ENCODE measurements at places on chromosomes 7 and 10. TPM values are rescaled to one million over a fixed set of nuclear protein-coding genes. Genes with fewer than 3 reads are reported as not detected.

The DNAJC12 gene
- 2.4 TPM for total RNA-seq

GRCh38 chr10:73763343-73763742, 18.5 kb upstream of the CHCHD1 start:
- H3K27me3 ChIP-seq, result no peaks in the 10 kb centered on the region
- no peak for DNase-seq
- H3K27ac ChIP-seq, result no peak overlapping the region
- no peaks in the 10 kb centered on the region for H3K4me1 ChIP-seq

The IFIT1B gene
- total RNA-seq, result not detected

The NRP1 gene
- 140 TPM for total RNA-seq

- no peak overlapping the region for H3K27ac ChIP-seq
- no peaks in the 10 kb centered on the region for H3K36me3 ChIP-seq
- H3K27me3 ChIP-seq, result peaks cover 5% of the 10 kb centered on the region
- no peak for DNase-seq
Measured at GRCh38 chr10:122822973-122823690, 22.5 kb downstream of the CUZD1 start.

The MPLKIP gene
- total RNA-seq, result 28.0 TPM

The PNLIPRP2 gene
- not detected for total RNA-seq

The NKX2-3 gene
- total RNA-seq, result not detected

DNA sequence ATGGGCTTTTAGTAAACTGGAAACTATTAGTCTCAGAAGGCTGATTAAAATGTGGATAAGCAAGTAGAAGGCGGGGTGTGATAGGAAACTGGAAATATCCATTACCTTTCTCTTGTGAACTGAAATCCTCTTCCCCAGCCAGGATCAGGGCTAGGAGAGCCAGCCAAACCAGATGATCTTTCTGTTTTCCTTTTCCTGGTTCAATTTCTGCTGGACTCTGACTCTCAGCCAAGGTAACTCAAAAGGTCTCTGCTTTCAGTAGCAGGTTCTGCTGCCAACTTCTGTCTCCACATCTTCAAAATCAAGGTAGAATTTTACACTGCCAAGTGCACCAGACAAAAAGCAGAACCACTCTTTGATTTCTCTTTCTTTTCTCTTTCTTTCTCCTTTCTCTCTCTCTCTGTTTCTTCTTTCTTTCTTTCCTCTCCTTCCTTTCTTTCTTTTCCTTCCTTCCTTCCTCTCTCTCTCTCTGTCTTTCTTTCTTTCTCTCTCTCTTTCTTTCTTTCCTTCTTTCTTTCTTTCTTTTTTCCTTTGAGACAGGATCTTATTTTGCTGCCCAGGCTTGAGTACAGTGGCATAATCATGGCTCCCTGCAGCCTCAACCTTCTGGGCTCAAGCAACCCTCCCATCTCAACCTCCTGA, 30.8 kb downstream of the OTUD1 start:
- H3K27me3 ChIP-seq, result no peaks in the 10 kb centered on the region
- no peaks in the 10 kb centered on the region for H3K4me1 ChIP-seq
- no peak overlapping the region for H3K4me3 ChIP-seq
- H3K27ac ChIP-seq, result no peak overlapping the region

DNA sequence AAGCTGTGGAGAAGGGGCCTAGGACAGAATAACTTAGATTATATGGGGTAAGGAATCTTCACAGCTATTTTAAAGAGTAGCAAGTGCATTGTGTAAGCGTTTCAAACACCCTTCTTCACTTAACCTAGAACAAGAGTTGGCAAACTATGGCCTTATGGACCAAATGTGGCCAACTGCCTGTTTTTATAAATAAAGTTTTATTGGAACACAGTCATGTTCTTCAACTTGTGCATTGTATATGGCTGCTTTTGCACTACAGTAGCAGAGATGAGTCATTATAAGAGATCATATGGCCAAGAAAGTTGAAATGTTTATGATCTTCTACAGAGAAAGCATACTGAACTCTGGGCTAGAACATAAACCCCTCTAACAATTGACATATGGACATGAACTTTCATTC, 187.8 kb downstream of the ETV1 start:
- DNase-seq, result no peak
- H3K27ac ChIP-seq, result no peak overlapping the region
- H3K4me3 ChIP-seq, result no peak overlapping the region
- no peaks in the 10 kb centered on the region for H3K36me3 ChIP-seq
- no peaks in the 10 kb centered on the region for H3K4me1 ChIP-seq

- no peak overlapping the region for H3K27ac ChIP-seq
- no peak for DNase-seq
- H3K27me3 ChIP-seq, result no peaks in the 10 kb centered on the region
- H3K4me3 ChIP-seq, result no peak overlapping the region
- no peaks in the 10 kb centered on the region for H3K4me1 ChIP-seq
Measured at GRCh38 chr10:92845921-92846320, 2.4 kb upstream of the EXOC6 start.

The UTF1 gene
- not detected for total RNA-seq

- no peak overlapping the region for H3K4me3 ChIP-seq
- no peak for DNase-seq
- no peaks in the 10 kb centered on the region for H3K36me3 ChIP-seq
Measured at GRCh38 chr7:152867502-152867874, 107.9 kb downstream of the ACTR3B start.

- H3K4me1 ChIP-seq, result no peaks in the 10 kb centered on the region
- no peak overlapping the region for H3K4me3 ChIP-seq
- DNase-seq, result no peak
- H3K36me3 ChIP-seq, result no peaks in the 10 kb centered on the region
- no peaks in the 10 kb centered on the region for H3K27me3 ChIP-seq
Measured at GRCh38 chr7:137768366-137768765, 78.4 kb downstream of the DGKI start.

GRCh38 chr7:87545760-87546159, 54.9 kb downstream of the ABCB1 start:
- no peaks in the 10 kb centered on the region for H3K4me1 ChIP-seq
- no peak overlapping the region for H3K4me3 ChIP-seq
- DNase-seq, result no peak
- no peaks in the 10 kb centered on the region for H3K36me3 ChIP-seq

Measured in left lung (tissue), 14 donors.